ENCODE measurements at places on chromosomes 6 and 20.

DNA sequence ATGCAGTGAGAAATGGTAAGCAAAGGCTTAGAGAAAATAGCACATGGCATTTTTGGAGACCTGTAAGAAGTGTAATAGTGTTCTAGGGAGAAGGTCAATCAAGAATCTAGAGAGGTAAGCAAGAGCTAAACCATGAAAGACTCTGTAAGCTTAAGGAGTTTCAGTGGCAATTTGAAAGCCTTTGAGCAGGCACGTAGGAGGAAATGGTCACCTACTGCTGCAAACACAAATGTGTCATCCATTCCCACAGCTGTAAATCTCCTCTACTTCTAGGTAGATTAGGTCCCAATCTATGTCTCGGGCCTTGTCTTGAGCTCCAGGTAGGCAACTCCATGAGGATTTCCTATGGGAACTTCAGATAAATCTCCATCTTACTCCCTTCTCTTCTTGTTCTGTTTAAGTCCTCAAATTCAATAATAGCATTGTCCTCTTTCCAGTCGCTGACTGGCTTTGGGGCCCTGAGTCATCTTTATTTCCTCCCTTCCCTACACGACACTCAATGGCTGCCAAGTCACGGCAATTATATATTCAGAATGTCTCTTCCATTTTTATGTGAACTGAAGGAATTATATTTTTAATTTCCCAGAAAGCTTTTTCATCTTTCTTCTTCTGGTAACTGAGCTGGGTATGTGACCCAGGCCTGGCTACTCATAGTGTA is 24.2 kb upstream of the PAQR8 start:
- no peak for DNase-seq

DNA sequence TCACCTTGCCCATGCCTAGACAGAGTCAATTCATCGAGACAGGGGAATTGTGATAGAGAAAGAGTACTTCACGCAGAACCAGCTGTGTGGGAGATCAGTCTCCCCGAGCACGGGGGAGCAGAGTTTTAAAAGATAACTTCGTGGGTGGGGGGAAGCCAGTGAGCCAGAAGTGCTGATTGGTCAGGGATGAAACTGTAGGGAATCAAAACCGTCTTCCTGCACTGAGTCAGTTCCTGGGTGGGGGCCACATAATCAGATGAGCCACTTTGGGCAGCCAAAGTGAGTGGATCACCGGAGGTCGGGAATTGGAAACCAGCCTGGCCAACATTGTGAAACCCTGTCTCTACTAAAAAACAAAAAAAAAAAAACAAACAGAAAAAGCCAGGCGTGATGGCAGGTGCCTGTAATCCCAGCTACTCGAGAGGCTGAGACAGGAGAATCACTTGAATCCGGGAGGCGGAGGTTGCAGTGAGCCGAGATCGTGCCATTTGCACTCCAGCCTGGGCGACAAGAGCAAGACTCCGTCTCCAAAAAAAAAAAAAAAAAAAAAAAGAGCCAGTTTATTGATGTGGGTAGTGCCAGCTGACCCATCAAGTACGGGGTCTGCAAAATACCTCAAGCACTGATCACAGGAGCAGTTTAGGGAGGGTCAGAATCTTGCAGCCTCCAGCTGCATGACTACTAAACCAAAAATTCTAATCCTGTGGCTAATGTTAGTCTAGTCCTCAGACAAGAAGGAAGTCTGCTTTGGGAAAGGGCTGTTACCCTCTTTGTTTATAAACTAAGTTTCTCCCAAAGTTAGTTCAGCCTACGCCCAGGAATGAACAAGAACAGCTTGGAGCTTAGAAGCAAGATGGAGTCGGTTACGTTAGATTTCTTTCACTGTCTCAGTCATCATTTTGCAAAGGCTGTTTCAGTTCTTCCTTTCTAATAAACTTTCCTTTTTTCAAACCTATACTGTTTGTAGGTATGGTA is 3.9 kb upstream of the TRIM39 start:
- DNase-seq = no peak

- DNase-seq = no peak
Observed at GRCh38 chr6:140811642-140812041, 1321.1 kb upstream of the GJE1 start.

GRCh38 chr6:6565488-6565887 is 23.0 kb upstream of the LY86 start:
- no peak for DNase-seq

DNA sequence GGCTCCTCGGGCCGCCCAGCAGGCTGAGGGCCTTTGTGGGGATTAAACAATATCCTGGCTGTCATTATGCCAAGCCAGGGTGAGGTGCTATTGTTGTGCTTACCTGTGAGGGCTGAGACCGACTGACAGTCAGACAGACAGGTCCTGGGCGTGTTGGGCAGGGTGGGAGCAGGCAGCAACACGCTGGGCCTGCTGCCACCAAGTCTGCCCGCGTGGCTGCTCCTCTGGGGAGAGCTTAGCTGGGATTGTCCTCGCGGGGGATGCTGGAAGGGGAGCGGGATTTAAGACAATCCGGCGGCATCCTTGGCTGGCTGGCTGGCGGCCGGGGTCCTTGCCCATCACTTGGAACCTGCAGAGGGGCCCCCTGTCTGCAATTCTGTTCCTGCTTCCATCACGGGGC is 20.0 kb downstream of the ITPR3 start:
- DNase-seq = no peak

GRCh38 chr20:18705910-18706309 is 107.7 kb upstream of the SCP2D1 start:
- peak; percentile 14 for DNase-seq

DNA sequence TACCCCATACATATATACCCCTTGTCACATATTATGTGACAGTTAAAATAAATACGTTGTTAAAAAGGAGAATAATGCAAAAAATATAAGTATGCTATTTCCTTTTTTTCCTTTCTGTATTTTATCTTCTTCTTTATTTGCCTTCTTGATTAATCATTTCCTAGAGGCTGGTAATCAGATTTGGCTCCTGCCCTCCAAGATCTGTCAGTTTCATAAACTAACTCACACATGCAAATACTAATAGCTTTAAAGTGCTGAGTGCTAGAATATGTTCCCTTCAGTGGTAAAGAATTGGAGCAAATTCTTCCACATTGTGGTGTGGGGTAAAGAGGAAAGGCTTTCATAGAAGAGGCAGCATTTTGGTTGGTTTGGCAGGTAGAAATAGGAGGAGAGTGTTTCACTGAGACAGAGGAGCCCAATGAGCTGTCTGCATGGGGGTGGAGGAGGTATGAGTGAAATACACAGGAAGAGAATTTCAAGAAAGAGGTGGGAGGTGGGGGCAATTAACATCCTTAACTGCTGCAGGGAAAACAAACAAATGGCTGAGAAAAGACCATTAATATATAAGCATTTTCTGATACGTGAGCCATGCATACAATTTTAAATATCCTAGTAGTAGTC is 523.9 kb downstream of the BMP2 start:
- no peak for DNase-seq

DNA sequence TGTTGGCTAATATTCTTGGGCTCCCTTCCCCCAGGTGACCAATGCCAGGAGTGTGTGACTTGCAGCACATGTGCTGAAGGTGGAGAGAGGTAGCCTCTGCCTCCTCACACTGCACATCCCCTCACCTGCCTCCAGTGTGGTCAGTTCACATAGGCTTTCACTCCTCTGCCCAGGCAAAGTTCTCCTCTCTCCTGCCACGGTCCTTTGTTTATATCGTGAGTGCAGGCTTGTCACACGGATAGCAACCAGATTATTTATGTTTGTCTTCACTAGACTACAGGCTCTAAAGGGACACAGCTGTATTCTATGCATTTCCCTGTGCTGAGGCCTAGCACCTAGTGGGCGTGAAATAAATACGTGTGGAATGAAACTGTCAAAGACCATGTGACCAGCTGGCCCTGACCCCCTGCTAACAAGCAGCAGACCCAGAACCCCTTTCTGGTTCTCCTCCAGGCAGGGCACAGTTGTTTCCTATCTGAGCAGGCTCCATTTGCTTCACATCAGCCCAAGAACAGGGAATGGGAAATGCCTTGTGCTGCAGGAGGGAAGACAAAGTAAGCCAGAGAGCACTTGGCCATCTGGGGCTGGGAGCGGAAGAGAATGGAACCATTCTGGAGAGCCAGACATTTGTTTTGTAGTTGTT is 42.3 kb downstream of the UNC5CL start:
- peak; percentile 10 for DNase-seq

DNA sequence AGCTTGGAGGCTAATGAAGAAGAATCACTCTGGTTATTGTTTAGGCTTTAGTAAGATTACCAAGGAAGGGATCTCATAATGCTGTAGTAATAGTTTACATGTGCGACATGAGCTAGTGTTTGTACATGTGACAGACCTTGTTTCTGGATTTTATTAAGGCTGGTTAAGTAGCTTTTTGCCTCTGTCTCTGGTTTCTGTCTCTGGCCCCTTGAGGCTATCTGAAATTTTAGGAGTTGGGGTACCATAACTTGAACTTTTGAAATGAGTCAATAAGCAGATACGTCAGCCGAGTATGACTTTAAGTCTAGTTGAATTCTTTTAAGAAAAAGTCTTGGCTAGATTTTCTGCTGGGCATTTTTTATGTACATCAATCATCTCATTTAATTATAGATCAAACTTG is 9.5 kb downstream of the CBFA2T2 start:
- no peak for DNase-seq

GRCh38 chr6:43325876-43326275 is 17.2 kb upstream of the CRIP3 start:
- DNase-seq = no peak

DNA sequence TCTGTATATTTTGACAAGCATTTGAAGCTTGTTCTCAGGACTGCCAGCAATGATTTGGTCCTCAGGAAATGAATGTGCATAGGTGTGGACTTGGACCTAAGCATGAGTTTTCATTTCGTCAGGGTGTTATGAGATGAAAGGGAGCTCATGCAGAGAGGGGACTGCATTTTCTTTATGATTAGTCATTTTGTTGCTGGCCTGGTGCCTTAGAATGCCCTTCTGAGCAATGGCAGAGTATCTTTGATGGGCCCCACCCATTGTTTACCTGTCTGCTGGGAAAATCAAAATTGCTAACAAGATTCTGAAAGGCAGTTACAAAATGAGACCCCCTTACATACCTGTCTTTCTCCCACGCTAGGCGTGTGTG is 51.5 kb upstream of the MTHFD1L start:
- DNase-seq = peak; percentile 15

GRCh38 chr6:78340755-78341154 is 526.6 kb upstream of the IRAK1BP1 start:
- DNase-seq = no peak

- DNase-seq = no peak
Observed at GRCh38 chr20:5362771-5363170, 46.0 kb upstream of the PROKR2 start.

- DNase-seq = no peak
Observed at GRCh38 chr6:153051801-153052200, 49.3 kb upstream of the MTRF1L start.

DNA sequence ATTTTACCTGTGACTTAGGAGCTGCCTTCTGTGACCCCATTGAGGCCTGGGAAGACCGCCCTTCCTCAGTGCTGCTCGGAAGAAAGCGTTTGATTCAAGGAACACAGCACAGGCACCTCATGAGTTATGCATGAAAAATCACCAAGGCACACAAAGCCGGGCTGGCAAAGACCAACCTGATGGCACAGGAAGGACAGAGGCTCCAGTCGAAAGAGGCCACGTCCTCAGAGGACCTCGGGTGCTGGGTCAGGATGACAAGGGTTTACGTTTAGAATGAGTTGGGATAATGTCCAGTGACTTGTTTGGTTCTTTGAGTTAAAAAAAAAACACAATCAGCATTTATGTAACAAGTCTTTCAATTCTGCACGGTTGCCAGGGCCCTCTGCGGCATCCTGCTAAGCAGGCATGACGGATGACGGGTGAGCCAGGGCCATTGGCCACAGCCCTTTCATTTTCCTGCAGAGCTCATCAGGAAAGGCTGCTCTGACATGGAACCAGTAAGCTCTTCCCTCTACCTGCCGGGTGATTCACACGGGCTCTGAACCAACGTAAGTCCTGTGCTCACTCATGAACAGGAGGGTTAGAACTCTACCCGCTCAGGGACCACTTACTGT is 112.8 kb downstream of the DACT2 start:
- DNase-seq = no peak
